ENCODE measurements at places on chromosomes 6 and 20.
A peak's percentile ranks its signal among the peaks of the same experiment; 100 is the strongest.

- no peak for DNase-seq
Observed at GRCh38 chr20:49381558-49382493, 100.6 kb downstream of the KCNB1 start.

- DNase-seq: no peak
Observed at GRCh38 chr6:33740794-33741193, 5.9 kb downstream of the IP6K3 start.

- DNase-seq: peak; percentile 85
Observed at GRCh38 chr20:33667676-33668465, 1.1 kb downstream of the ACTL10 start.

DNA sequence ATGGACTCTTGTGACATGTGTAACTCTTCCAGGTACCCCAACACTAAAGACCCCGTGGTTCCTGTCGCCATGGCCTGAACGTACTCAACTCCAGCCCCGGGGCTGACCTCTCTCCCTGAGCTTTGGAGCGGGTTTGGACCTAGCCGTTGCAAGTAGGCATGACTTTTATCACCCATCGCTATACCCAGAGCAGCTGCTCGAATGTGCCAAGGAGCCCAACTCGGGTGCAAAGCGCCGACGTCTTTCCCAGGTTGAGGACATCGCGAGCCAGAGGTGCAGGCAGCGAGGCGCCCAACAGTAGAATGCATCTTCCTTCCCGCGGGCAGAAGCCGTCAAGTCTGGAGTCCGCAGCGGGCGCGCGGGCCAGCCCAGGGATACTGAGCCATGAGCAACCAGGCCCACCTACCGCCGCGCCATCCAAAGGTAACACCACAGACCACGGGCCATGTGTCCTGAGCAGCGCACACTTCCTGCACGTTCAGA lies 5.7 kb upstream of the LAMP5 start:
- no peak for DNase-seq

DNA sequence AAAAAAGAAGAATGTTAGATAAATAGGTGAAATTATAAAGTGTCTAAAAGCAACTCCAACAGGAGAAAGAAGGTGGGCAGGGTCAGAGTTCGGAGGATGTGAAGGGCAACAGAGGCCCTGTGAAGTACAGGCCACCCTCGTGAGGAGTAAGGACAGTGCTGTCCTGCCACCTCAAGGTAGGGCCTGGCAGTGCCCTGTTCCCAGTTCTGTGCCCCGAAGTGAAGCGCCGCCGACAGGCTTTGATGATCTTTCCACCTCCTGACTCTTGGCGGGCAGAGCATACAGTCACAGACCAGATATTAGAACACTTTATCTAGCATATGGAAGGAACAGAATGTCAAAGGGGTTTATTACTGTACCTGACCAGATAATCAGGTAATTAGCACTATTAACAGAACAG lies 75.8 kb downstream of the GJA10 start:
- no peak for DNase-seq

DNA sequence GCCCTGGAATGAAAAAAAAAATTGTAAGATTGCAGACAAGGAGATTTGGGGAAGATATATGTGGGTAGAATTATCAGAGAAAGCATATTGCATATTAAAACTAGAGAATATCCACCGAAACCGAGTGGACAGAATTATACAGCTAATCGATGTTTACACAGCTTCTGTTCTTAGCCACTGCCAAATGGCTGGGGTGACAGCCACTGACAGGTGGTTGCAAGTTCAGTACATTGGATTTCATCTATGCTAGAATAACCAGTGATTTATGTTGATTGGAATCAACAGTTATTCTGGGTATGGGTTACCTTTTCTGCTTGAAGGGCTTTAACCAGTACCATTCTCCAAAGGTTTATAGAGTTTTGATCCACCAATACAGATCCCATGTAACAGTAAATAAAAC lies 48.4 kb upstream of the THEMIS start:
- no peak for DNase-seq

DNA sequence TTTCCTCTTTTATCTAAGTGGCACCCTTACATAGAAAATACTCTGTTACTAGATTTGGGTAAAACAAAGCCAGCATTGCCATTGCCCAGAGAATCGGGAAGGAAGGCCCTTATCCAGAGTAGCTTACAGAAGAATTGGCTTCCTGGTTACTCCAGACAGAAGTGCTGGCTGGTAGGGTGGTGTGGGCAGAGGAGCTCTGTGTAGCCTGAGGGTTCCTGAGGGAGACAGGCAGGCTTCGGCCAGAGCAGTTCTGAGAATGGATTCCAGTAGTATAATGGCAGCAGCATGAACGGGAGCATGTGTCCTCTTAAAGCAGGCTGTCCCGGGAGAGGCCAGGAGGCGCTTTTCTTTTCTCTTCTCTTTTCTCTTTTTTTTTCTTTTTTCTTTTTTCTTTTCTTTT lies 11.9 kb downstream of the CUL9 start:
- DNase-seq: no peak

DNA sequence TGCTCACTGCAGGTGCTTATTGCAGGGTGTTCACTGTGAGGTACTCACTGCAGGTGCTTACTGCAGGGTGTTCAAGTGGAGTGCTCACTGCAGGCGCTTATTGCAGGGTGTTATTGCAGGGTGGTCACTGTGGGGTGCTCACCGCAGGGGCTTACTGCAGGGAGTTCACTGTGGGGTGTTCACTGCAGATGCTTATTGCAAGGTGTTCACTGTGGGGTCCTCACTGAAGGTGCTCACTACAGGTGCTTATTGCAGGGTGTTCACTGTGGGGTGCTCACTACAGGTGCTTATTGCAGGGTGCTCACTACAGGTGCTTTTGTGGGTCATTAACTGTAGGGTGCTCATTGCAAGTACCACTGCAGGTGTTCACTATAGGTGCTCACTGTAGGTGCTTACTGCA lies 20.2 kb downstream of the APMAP start:
- no peak for DNase-seq

DNA sequence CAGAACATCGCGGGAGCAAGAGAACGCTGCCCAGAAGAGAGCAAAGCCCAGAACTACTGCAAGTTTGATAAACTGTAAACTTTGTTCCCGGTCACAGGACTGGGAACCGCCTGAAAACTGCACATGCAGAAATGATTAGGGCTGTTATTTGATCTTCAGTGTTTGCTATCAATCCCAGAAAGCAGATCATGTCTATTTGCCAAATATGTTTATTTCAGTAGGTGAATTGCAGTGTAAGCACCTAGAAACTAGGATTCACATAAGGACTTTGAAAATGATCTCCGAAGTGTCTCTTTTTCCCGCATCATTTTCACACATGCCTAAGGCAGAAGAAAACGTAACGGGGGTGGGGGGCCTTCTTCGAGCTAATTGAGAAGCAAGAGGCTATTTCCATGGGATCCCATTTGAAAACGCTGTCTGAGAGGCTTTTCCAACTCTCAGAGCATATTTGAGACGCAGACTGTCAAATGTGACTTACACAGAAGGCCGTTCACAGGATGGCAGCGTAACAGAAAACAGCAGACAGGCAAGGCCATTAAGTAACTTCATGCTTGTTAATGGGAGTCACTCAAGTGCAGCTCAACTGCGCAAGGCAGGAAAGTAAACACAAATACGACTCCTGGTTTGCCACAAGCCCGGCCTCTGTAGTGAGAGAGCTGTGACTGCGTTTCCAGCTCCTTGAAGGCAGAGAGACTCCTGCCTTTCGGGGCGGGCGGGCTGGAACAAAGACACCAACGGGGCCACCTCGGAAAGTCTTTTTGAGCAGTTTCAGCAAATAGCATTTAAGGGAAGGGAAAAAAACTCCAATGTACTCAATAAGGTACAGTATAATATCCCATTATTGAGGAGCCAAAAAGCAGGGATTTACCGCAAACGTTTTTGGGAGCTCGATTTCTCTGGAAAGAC lies 144.7 kb upstream of the ZNF217 start:
- peak; percentile 93 for DNase-seq

DNA sequence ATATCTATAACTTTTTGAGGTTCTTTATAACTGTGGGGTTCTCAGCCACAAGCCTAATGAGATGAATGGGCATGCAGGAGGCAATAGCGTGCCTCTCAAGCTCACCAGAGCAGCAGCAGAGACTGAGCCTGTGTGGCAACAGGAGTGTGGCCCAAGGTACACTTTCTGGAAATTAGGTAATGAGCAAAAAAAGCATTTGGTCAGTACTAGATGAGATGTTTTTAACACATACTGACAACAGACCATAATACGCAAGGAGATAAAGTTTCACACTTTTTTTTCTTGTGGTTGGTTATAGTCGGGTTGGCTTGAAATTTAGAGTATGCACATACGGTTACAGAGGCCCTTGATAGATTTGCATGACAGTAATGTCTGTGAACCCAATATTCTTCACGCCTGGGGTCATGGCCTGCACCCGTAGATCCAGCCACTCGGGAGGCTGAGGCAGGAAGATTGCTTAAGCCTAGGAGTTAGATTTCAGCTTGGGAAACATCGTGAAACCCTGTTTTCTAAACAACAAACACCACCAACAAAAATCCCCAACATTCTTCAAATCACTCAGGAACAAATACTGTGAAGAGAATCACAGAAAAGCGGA lies 300.1 kb downstream of the GMDS start:
- DNase-seq: no peak

- no peak for DNase-seq
Observed at GRCh38 chr6:155441112-155441465, 14.6 kb downstream of the NOX3 start.

DNA sequence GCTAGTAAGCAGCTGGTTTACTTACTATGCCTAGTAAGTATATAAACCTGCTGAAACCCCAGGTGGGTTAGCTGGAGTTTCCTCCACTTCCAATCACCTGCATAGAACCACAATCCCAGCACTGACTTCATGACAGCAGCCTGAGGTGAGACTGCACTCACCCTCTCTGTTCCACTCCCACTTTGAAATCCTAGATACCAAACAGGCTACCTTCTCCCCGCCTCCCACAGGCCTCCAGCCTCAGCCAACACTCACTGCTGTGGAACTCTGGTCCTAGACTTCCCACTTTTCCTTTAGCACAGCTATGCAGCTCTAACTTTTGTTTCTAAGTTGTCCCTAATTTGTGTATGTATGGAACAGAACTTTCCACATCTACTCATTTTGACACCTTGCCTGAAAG lies 149.7 kb upstream of the ARID1B start:
- no peak for DNase-seq

- no peak for DNase-seq
Observed at GRCh38 chr20:46464451-46464850, 48.9 kb downstream of the ZNF334 start.

- no peak for DNase-seq
Observed at GRCh38 chr6:168377484-168377855, 57.9 kb upstream of the DACT2 start.

- DNase-seq: peak; percentile 12
Observed at GRCh38 chr6:105886066-105886813, 199.9 kb upstream of the PRDM1 start.

GRCh38 chr6:123655521-123656306 lies 19.0 kb upstream of the TRDN start:
- peak; percentile 25 for DNase-seq

DNA sequence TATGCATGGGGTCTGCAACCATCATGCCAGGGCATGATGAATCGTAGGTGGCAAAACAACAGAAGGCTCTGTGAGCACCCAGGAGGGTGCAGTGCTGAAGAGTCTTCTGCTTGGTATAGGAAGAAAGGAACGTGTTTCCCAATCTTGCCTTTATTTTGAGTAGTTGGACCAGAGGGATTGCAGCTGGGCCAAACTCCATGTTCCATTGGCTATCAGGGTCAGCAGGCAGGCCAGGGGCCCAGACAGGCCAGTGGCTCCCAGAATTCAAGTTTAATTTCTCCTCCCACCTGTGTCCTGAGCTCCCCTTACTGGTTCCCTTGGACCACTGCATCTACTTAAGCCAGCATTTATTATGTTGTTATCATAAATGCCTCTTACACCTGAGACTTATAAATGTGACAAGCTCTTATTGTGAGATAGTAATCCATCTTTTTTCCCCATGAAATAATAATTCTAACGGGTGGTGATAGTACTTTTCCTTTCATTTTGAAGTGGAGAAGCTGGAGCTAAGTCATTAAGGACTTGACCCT lies 918 bp upstream of the TRIM38 start:
- DNase-seq: no peak

GRCh38 chr6:162653808-162654207 lies 73.8 kb downstream of the PRKN start:
- DNase-seq: no peak

DNA sequence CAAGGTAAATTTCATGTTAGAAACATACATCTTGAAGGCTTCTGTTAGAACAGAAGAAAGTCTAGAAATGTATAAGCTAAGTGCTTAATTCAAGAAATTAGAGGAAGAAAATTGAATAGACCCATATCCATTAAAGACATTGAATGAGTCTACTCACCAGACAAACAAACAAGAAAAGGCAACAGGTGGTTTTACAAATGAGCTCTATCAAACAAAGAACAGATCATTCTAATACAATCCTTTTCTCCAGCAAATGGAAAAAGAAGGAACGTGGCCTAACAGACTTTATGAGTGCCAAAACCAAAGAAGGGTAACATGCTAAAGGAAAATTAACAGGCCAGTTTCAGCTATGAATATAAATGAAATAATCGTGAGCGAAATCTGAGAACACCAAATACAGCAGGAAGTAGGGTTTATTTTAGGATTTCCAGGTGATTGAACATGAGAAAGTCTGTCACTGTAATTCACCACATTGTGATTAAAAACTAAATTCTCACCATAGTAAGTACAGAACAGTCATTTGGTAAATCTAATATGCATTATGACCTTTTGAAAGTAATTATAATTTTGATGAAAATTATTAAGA lies 22.6 kb downstream of the MTHFD1L start:
- DNase-seq: no peak

GRCh38 chr6:40912158-40912946 lies 126.7 kb downstream of the UNC5CL start:
- peak; percentile 73 for DNase-seq

DNA sequence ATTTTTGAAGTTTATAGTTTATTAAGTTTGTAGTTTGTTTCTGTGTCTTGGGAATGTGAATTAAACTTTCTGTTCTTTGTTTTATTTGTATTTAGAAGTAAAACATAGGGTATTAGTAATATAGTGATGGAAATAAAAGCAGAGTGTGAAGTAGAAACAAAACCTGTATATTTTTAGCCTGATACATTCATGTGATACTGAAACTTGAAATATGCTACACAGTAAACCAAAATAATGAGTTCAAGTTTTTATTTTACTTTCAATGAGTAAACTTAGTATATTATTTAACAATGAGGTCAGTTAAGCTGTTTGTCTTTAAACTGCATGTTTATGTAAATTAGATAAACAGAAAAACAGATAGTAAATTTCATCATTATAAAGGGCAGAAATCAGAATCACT lies 1592.6 kb downstream of the GRIK2 start:
- no peak for DNase-seq

- no peak for DNase-seq
Observed at GRCh38 chr20:2983508-2983907, 59.9 kb upstream of the GNRH2 start.
